K562 (cell line): ENCODE measurements at places on chromosomes 7 and 10. TPM values are rescaled to one million over a fixed set of nuclear protein-coding genes. Genes with fewer than 3 reads are reported as not detected.

ACTR1A gene
- 49.6 and 60.5 TPM in 2 replicates for polyA plus RNA-seq

PDLIM1 gene
- 56.5 and 59.1 TPM in 2 replicates for polyA plus RNA-seq

LRRD1 gene
- not detected in 2 replicates for polyA plus RNA-seq

DNA sequence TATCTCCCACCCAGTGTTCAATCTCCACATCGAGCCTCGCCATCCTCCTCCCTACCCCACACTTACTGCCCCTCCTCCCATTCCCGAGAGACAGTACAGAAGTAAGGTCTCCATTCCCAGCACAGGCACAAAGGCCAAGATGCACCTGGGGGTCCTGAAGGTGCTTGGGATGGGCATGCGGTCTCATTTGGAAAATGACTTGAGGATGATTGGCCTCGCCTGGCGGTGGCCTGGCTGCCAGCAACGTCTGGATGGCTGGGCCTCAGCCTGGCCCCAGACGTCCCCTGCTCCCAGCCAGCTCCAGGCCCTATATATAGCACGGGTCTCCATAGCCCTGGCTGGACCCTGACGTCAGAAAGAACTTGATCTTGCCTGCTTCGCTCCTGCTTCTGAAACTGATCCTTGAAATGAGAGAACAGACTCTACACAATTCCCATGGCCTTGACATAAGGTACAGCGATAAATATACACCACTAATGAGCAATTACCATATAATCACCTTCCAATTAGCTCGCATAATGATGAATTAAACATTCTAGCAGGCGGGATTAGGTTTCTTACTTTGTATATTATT is 11.8 kb downstream of the EMX2 start:
- peaks cover 50% of the 10 kb centered on the region for H3K27me3 ChIP-seq
- no peak for DNase-seq
- H3K4me1 ChIP-seq = peaks cover 14% of the 10 kb centered on the region
- no peak overlapping the region for H3K4me3 ChIP-seq

GRCh38 chr7:49297958-49298357 is 373.6 kb downstream of the CDC14C start:
- H3K27me3 ChIP-seq = no peaks in the 10 kb centered on the region
- no peak overlapping the region for H3K27ac ChIP-seq
- H3K36me3 ChIP-seq = no peaks in the 10 kb centered on the region
- H3K4me3 ChIP-seq = no peak overlapping the region
- no peaks in the 10 kb centered on the region for H3K4me1 ChIP-seq

DNA sequence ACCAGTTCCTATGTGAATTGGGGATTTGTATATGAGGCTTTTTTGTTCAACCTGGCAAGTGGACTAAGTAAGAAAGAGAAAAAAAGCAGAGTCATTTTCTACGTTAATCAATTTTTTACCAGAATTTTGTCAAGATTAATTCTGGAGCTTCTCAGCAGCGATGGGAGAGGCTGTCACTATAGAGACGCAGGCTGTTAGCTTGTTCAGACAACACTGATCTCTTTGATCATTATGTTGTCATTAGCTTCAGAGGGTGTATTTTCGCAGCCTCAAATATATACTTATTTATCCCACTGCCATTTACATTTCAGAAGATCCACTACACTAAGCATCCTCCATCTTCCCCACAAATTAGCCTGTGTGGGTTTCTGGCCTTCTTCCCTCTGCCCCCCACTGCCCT is 196.7 kb upstream of the PFKP start:
- no peaks in the 10 kb centered on the region for H3K36me3 ChIP-seq
- H3K4me3 ChIP-seq = no peak overlapping the region
- DNase-seq = no peak
- H3K4me1 ChIP-seq = no peaks in the 10 kb centered on the region
- no peaks in the 10 kb centered on the region for H3K27me3 ChIP-seq

GRCh38 chr7:117090791-117091190 is 137.5 kb downstream of the ST7 start:
- no peak overlapping the region for H3K4me3 ChIP-seq
- DNase-seq = no peak
- no peaks in the 10 kb centered on the region for H3K27me3 ChIP-seq

DNA sequence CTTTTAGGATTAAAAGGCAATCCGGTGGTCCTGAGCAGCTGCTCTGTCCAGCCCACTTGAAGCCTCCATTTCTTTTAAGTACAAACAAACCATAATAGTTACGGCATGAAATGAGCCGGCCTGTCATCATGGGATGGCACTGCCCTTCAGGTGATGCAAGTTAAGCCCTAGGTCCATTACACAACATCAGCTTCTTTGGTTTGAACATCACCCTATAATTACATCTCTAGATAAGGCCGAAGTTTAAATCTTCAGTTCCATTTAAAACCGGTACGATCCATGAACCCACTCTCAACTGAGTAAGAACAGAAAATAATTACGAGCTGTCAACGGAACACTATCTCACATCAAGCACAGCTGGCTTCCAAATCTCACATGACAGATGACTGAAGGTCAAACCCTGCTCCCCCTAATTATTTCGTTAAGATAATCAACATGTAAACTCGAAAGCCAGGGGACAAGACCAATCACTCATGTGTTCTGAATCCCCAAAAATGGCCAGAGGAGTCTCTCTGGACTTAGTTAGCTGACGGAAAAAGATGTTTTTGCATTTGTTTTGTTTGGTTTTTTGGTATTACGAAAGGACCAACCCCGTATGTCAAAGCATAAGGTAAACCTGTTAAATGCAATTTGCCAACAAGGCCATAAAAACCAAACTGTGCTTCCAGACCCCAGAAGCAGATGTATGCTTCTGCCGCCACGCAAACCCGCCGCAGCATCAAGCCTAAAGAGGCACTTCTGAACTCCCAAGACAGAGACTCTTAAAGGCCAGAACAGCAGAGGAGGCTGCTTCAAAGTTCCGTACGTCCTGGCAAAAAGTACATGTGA is 10.8 kb downstream of the GNA12 start:
- peaks cover 15% of the 10 kb centered on the region; the same call in 2 of the 3 replicates for H3K36me3 ChIP-seq
- peaks cover 8% of the 10 kb centered on the region; the same call in 1 of the 2 replicates for H3K4me1 ChIP-seq
- H3K4me3 ChIP-seq = no peak overlapping the region
- no peak overlapping the region for H3K27ac ChIP-seq

DNA sequence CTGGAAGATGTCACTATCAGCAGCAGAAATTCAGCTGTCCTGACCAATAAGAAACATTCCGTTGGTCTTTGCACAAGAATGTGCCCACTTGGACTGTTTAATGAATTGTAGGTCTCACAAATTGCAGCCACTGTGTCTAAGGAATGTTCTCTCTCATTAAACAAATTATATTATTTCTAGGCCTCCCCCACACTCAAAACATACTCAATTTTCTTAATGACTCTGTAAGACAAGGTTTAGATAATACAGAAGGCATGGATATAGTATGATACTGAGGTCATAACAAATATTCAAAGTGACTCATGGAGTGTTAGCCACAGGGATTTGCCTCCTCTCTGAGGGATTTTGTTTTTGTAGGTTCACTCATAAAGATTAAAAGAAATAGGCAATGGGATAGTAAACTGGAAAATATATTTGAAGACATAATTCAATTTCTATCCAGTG is 197.5 kb downstream of the PTN start:
- no peak overlapping the region for H3K4me3 ChIP-seq
- no peaks in the 10 kb centered on the region for H3K27me3 ChIP-seq
- H3K4me1 ChIP-seq = no peaks in the 10 kb centered on the region
- no peak overlapping the region for H3K27ac ChIP-seq
- no peaks in the 10 kb centered on the region for H3K36me3 ChIP-seq
- no peak for DNase-seq

DNA sequence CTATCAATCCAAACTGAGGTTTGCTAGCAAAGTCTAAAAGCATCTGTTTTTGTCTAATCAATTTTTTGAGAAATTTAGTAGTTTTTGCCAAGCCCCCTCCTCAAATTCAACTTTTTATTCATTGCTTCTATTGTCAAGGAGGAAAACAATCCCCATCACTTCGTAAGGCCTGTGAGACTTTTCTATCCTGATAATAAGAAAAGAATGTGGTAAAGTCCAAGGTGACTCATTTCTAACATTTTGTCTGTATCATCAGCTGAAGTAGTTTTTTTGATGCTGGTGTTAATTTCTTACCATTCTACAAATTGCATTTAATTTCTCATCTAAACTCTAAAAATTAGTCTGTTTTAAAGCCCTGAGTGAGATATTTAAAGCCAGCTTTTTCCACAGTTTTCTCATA is 11.7 kb downstream of the ANK3 start:
- DNase-seq = no peak
- H3K36me3 ChIP-seq = no peaks in the 10 kb centered on the region
- H3K27ac ChIP-seq = no peak overlapping the region
- H3K4me3 ChIP-seq = no peak overlapping the region

- H3K27me3 ChIP-seq = peaks cover 68% of the 10 kb centered on the region
- no peaks in the 10 kb centered on the region for H3K36me3 ChIP-seq
- H3K4me1 ChIP-seq = peaks cover 11% of the 10 kb centered on the region
These were observed 97.4 kb downstream of the DNAJB6 start for GRCh38 chr7:157434231-157434630.
